ENCODE measurements at places on chromosomes 4 and X. TPM values are rescaled to one million over a fixed set of nuclear protein-coding genes. Genes with fewer than 3 reads are reported as not detected.

DNA sequence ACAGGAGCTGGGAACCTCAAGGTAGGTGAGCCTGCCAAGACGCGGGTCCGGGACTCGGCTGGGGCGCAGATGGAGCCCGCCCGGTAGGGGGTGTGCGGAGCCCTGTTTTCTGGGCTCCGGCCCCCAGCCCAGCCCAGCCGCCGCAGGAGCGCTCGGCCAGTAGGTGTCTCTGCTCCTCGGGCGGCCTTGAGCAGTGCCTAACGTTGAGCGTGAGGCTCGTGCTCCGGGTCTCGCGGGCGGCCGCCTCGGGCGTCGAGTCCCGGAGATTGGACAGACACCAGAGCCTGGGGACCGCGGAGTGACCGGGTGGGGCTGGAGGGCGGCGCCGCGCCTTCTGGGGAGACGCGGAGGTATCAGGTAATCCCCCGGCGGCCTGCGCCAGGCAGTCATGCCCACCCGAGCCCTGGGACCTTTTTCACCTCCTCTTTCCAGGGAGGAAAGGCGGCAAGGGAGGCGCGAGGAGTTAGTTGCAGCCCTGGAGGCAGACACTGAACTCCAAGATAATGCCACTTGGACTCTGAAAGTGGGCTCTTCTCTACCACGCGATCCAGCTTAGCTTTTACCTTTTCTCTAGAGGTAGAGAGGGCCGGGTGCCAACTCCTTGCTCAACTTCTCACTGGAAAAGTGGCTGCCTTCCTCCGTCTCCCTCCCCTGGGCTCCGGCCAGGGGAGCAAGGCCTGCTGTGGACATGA is 14.5 kb upstream of the FGG start:
- DNase-seq: peak; percentile 51

DNA sequence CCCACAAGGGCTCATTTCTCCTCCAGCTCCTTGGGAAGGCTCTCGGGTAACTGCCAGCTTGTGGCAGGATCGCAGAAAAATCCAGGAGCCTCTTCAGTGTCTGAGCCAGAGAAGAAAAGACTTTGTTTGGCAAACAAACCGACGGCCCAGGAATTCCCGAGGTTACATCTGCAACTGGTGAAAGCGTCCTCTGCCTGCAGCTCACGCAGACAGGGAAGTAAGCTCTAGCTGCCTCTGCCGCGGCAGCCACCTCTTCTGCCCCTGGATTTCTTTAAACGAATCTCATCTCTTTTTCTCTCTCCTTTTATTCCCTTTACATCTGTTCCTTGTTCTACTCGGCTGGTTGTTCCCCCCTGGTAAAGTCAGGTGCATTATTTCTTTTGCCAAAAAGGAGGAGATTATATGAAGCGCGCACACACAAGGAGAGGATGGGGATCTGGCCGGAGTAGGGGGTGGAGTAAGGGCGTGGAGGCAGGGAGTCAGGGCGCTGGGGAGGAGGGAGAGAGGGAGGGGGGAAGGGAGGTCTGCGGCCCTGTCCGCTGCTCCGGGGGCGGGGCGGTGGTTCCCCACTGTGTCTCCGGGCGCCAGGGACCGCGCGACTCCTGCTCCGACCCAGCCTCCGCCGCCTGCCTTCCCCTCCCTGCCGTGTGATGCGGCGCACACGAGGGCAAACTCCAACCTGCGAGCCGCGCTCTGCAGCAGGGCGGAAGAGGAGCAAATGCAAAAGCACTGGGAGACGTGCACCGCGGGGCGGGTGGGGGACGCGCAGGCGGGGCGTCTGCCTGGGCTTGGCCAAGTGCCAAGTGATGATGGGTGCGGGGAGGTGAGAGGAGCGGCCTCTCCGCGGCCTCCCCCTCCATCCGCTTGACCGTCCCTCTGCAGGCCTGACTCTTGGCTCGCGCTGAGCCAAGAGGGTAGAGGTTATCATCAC is at the start of gene DCHS2:
Gene DCHS2, minus strand, starts transcription at position 459 of the 931 bp plus-strand sequence. Its CDS starts 444 bp downstream, at position 15.
- DNase-seq: peak; percentile 1

DNA sequence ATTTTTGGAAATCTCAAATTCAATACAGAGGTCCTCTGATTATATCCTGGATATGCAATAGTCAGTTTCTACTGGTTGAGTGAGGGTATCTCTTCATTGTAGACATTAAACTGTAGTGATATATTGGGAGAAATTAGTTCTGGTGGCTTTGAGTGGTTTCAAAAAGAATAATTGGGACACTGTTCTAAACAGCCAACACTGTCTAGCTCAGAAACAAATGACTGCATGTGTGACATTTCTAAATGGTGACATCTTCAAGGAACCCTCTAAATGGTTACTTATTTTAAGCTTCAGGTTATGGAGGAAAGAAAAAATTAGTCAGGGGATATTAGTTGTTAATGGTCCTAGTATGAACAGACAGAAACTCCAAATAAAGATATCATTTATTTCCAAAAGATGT is 186.2 kb downstream of the LARP7 start:
- no peak for DNase-seq

DNA sequence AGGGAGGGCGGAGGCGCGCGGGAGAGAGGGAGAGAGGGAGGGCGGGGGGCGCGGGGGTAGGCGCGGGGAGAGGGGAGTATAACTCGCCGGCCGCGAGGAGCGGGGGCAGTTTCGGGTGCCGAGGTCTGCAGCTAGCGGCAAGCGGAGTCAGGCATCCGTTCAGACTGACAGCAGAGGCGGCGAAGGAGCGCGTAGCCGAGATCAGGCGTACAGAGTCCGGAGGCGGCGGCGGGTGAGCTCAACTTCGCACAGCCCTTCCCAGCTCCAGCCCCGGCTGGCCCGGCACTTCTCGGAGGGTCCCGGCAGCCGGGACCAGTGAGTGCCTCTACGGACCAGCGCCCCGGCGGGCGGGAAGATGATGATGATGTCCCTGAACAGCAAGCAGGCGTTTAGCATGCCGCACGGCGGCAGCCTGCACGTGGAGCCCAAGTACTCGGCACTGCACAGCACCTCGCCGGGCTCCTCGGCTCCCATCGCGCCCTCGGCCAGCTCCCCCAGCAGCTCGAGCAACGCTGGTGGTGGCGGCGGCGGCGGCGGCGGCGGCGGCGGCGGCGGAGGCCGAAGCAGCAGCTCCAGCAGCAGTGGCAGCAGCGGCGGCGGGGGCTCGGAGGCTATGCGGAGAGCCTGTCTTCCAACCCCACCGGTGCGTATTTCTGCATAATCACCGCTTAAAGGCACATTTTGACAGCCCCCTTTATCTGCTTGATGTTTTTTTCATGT is at the start of gene POU4F2:
Gene POU4F2, plus strand, starts transcription at position 108 of the 720 bp plus-strand sequence. Its CDS starts 248 bp downstream, at position 356.
- peak; percentile 27 for DNase-seq

- DNase-seq: no peak
These were observed 53.7 kb upstream of the FAAH2 start for GRCh38 chrX:57232658-57233360.

Gene PGRMC1
- 139 TPM for total RNA-seq

- peak; percentile 39 for DNase-seq
These were observed 25.9 kb downstream of the HOPX start for GRCh38 chr4:56655209-56655626.

DNA sequence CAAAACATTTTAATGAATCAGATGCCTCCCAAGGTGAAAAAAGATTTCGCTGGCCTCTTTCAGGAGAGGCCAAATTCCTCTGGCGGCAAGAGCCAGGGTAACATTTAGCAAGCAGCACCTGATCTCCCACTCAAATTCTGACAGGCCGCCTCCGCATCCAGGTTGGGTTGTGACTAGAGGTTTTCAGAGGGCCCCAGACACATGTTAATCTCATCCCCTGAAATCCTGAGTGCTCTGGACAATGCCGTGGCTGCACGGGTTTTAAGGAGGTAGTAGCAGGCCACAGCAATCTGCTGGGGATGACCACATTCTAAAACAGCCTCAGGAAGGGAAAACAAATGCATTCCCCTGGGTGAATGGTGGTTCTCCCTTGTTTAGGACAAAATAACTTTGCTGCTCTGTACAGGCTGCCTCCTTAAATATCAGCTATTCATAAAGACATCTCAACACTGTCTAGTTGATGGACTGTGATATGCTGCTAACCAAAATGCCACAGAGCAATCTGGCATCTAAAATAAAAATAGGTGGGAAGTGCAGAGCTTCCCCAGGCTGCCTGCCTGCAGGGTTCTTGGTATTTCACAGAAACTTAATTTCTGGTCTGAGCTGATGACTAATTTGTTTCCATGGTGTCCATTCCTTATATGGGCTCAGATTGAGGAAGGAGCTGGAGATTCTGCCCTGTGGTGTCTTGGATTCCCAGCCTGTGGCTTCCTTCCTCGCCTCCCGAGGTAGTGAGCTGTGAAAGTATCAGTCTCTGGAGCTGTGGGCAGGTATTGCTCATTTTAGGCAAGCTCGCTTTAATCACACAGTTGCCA is 202.0 kb downstream of the DCLK2 start:
- DNase-seq: peak; percentile 57

GRCh38 chr4:72286185-72286584 is 254.4 kb downstream of the NPFFR2 start:
- peak; percentile 2 for DNase-seq

Gene CXorf49
- not detected for total RNA-seq

- DNase-seq: no peak
These were observed 164.1 kb downstream of the CHIC2 start for GRCh38 chr4:53900271-53900649.

- peak; percentile 95 for DNase-seq
These were observed 671 bp upstream of the EIF4E start for GRCh38 chr4:98929341-98930267.

DNA sequence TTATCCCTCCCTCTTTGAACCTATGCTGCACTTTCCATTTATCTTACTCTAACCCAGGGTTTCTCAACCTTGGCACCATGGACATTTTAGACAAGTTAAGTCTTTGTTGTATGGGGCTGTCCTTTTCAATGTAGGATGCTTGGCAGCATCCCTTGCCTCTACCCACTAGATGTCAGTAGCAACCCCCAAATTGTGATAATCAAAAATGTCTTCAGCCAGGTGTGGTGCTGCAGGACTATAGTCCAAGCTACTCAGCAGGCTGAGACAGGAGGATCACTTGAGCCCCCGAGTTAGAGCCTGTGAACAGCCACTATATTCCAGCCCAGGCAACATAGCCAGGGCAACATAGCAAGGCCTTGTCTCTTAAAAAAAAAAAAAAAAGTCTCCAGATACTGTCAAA is 7.0 kb downstream of the LRCH2 start:
- DNase-seq: peak; percentile 49

- peak; percentile 38 for DNase-seq
These were observed 1.6 kb upstream of the ASB5 start for GRCh38 chr4:176270669-176271068.
